Activated CD4-positive, alpha-beta T cell treated with anti-CD3 and anti-CD28 coated beads, Interleukin-2, amount 50 U/mL, for 24 hours (primary cell): ENCODE measurements at places on chromosomes 4 and X.
A peak's percentile ranks its signal among the peaks of the same experiment; 100 is the strongest.

DNA sequence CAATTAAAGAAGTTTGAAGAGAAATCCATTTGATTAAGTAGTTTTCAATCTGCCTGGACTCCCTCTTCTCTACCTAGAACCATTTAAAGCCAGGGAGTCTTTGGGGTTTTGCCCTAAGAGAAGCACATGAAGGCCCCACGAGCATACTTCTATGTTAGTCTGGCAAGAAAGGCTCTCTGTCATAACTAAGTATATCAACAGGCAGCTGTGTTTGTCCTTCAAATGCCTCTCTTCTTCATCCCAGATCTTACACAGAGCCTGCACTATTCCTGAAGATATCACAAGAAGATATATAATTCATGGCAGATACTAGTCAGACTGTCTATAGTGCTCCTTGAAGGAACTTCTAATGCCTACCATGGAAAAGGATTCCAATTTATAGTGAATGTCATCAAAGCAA, 206.2 kb downstream of the PRDM5 start:
- no peak for DNase-seq

DNA sequence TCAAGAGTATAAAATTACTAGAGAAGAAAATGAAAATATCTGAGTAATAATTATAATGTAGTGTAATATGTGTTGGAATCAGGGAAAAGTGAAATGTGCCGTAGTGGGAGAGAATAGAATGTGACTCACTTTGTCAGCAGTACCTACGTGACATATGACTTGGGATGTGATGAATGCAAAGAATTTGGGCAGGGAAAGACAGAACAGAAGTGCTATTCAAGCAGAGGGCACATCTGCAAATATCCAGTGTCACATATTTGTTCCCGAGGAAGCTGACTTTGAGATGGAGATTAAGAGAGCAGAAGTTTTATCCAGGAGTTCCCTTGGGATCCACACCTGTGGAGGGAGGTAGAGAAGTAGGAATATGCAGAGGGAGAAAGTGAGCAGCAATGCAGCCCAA, 69.3 kb upstream of the HS3ST1 start:
- DNase-seq: no peak

- no peak for DNase-seq
Observed at GRCh38 chr4:68337004-68337403, 12.9 kb downstream of the YTHDC1 start.

DNA sequence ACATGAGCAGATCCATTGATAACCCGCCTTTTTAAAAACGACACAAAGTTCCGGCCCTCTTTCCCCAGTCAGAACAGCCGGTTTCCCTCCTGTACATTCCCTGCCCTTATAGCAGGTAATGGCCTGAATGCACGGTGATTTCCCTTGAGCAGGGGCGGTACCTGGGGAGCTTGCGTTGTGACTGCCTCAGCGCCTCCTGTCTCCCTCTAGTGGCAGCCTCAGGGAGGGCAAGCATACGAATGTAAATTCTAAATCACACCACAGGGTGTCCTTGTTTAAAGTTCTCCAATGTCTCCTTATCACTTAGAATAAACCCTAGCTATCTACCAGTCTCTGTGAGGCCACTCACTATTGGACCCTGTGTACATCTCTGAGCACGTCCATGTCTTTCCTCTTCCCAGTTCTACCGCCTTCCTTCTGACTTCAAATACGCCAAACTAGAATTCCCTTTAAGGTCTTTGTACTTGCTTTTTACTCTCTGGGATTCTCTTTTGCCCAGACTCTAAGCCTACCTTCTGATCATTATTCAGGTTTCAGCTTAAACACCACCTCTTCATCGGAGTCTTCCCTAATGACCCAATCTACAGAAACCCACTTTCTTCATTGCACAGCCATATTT, 18.4 kb upstream of the LDB2 start:
- peak; percentile 68 for DNase-seq

DNA sequence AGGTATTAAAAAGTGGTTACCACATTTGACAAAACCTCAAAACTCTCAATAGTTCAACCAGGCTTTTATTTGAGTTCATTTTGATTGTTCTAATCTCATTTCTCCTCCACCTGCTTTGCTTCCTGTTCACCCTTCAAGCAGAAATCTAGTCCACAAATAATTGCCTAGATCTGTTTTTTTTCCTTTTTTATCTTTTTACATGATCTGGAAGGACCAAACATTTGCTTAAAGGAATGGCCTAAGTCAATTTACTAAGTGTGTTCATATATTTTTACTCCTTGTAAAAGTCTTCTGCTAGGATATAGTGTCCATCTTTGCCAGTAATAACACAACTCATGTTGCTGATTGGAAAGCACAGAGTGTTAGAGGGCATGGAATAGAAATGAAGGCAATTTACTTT, 26.2 kb upstream of the VEGFD start:
- no peak for DNase-seq

DNA sequence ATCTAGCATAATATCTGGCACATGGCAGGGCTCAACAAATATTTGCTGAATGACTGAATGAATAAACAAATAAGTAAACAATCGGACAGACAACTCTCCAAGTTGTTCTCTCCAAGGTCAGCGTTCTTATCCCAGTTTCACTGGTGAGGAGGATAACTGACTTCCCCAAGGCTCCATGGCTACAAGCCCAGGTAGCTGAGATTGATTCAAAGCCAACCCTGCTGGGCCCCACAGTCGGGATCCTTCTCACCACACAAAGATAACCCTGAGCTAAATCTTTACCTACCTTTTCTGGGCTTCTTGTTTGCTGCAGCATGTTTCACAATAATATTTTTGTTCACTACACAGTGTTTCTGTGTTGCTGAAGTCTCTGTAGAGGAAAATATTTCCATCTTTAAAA, 54.9 kb downstream of the USP46 start:
- no peak for DNase-seq

DNA sequence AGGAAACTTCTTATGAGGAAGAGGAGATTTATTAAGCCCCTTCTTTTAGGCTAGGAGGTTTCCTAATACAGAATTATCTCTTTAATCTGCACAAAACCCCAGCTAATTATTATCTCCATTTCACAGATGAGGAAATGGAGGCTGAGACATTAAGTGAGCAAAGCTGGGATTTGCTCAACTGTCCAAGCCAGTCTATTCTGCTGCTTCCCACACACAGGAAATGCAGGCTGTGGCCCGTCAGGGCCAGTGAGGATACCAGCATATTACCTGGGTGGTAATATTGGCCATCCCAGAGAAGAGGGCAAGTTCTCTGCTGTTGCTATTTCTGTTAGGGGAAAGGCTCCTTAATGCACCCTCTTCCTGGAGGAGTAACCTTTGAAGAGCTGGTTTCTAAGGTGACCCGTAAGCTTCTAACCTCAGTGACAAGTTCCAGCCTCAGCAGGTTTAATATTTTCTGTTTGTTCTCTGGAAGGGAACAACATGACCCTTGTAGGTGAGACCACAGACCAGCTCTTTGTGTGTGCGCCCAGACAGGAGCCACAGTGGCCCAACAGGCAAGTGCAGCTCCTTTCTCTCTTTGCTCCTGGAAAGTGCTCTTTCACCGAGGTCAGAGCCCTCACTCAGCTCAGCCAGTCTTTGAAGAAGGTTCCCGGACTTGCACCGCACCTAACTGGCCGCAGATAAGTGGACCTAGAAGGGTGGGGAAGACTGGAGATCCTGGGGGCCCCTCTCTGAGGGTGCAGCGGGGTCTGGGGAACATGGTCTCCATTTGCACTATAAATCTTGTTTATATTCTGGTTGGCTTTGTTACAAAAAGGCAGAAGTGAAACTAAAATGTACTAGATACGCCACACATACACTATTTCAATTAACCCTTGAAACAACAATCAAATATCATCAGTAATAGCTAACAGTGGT, 35.5 kb downstream of the TBC1D9 start:
- no peak for DNase-seq

- DNase-seq: no peak
Observed at GRCh38 chrX:111823703-111824102, 52.3 kb upstream of the TRPC5OS start.

DNA sequence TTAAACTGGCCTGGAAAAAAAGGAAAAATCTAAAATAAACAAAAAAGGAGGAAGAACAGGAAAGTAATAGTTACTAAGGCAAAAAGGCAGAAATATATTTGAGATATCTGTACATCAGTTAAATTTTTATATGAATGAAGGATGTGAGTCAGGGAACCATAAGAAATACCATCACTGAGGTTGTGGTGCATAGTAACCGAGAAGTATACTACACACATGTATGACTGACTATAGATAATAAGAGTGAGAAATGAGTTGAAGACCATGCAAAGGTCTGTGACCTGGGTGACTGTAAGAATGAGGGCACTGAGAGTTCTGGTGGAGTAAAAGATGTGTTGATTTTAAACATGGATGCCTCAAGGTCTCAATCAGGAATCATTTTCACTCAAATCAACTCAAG, 220.6 kb upstream of the FAM241A start:
- no peak for DNase-seq

- DNase-seq: no peak
Observed at GRCh38 chrX:133045986-133046385, 50.9 kb downstream of the USP26 start.

DNA sequence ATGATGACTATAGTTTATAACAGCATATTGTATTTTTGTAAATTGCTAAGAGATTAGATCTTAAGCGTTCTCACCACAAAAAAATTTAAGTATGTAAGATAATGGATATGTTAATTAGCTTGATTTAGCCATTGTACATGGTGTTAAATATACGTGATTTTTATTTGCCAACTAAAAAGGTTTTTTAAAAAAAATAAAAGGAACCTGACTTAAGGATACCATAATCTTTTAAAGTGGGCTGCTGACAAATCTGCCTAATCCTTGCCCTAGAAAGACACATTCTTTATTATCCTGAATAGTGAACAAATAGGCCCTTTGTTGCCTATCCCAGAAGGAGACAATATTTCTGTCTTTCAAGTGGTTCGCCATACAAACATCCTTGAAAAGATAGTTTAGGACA, 94.6 kb upstream of the FAM47C start:
- no peak for DNase-seq

- no peak for DNase-seq
Observed at GRCh38 chrX:134971926-134972325, 18.9 kb upstream of the SMIM10 start.

GRCh38 chrX:125681058-125681457, 361.4 kb downstream of the TEX13C start:
- no peak for DNase-seq

GRCh38 chr4:173258866-173259265, 75.3 kb downstream of the HMGB2 start:
- no peak for DNase-seq

- no peak for DNase-seq
Observed at GRCh38 chrX:141760761-141761160, 62.2 kb upstream of the SPANXD start.
